ENCODE measurements at places on chromosomes 13 and 19.

- DNase-seq, result no peak
Measured at GRCh38 chr19:3012621-3013262, 16.3 kb downstream of the TLE2 start.

DNA sequence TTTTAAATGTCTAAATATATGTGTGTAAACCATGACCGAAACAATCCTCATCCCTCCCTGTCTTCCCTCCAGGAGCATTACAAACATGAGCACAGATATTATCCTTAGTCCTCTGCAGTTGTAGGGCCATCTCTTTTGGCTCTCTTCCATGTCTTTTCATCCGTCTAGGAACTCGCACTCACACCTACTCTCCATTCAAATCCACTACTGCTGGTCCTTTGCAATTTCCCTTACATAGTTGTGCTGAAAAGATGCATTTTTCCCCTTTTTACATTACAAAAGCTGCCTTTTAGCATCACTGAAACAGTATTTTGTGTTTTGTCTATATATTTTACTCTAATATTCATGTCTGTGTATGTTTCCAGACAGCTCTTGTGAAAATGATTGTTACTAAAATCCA, 237.8 kb downstream of the DACH1 start:
- no peak for DNase-seq

DNA sequence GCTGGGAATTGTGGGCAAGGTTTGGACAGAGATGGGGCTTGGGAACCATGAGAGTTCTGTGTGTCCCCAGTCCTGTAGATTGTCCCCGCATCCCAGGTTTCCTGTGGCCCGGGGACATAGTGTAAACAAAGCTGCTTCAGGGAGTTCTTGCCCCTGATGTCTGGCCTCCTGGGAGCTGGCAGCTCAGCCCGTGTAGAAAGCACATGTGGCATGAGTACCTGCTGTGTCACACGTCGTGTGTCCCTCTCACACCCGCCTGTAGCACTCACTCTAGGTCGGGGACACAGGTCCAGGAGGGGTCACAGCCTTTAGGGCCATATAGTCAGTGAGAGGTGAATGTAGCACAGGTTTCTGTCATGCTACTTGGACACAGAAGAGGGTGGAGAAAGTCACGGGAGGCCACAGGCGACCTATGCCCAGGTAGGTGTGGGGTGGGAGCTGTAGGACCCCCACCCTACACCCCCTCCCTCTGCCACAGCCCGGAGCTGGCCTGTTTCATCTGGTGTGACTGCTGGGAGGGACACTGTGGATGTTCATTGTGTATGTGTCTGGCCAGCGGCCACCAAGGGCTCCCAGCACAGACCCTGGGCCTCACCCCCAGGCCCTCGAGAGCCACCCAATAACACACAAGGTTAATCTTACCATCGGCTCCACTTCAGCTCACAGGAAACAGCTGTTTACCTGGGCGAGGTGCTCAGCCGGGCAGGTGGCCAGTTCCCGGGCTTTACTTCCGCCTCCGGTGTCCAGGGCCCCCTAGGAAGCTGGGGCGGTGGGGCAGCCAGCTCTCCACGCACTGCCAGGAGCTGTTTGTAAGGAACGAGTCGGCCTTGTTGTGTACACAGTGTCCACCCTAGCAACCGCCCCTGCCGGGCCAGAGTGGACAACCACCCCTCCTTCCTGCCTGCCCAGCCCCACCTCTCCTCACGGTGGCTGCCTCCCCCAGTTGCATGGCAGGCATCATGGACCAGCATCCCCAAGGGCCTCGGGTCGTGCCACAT, 49.7 kb downstream of the COMP start:
- DNase-seq, result no peak

GRCh38 chr13:40211586-40211968, 454.9 kb downstream of the FOXO1 start:
- no peak for DNase-seq

DNA sequence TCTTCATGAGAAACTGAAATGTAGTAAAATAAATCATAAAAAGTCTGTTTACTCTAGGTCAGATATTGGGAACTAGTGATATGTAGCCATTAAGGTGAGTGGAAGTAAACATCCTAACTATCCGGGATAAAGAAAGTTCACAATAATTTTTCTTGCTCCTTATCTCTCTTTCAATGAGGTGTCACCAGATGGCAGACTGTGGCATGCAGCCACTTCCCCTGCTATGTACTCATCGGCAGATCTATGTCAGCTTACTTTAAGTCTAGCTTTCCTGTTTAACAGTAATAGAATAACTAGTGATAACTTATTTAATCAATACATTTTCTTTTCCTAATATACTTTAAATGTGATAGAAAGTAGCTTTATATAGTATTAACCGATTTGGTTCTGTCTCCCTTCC, 181.9 kb downstream of the NDFIP2 start:
- no peak for DNase-seq

DNA sequence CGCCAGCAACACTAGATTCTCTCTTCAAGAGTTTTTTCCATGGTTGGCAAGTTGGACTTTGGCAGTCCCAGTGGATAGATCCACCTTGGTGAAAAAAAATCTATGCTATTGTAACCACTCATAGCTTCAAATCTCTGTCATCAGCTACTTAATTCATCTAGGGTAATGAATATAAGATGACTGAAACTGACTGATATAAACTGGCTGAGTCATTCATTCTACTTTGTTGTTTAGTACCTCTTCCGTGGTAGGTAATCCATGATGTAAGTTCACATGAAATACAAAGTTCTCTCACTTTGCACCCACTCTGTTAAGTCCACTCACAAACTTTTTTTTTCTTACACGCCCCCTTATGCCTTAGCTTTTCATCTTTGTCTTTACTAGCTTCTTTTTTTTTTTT, 1381.5 kb downstream of the SLITRK5 start:
- no peak for DNase-seq

DNA sequence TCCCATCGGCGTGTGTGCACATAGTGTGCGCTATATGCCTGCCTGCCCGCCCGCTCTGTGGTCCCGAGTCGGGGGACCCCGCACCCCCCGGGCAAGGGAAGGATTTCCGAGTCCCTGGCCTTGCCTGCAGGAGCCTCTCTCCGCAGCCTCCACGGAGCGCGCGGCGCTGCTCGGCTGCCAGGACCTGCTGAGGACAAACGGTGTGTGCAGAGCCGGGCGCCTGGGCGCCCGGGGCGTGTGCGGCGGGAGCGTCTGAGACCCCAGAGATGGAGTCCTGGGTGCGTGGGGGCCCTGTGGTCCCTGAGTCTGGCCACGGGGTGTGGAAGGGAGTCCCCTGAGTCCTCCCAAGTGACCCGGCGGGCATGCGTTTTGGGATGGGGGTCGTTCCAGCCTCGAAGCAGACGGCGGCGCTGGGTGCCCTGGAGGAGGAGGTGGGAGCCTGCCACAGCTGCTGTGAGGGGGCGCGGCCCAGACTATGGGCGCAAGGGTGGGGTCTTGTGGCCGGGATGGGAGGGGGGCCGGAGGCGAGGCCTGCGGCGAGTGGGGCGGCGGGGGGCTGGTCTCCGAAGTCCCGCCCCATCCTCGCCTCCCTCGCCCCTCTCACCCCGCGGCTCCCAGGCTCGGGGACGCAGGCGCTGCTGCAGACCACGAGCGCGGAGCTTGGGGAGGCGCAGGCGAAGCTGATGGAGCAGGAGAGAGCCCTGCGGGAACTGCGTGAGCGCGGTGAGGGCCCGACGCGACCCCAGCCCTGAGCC, 25.3 kb downstream of the CLEC4M start:
- DNase-seq, result no peak

GRCh38 chr13:106418556-106418955, 116.9 kb downstream of the EFNB2 start:
- DNase-seq, result no peak

DNA sequence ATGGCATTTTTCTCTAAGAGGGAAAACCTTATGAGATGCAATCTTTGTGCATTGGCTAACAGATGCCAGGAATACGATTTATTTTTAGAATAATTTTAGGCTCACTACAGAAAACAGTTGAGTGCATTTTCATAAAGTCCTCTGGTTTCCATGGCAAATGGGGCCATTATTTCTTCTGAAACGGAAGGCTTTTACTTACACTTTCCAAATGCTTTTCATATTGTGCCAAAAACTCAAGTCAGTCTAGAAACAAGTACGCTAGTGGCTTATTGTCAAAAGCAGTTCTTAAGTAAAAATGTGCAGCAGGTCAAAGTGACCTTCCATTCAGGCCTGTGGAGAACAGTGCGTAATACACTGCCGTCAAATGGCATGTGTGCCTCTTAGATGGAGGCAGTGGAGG, 628.7 kb downstream of the EFNB2 start:
- DNase-seq, result no peak

GRCh38 chr19:29118389-29118788, 94.6 kb downstream of the UQCRFS1 start:
- DNase-seq, result no peak

- no peak for DNase-seq
Measured at GRCh38 chr19:39197808-39198207, 1.0 kb downstream of the NCCRP1 start.

DNA sequence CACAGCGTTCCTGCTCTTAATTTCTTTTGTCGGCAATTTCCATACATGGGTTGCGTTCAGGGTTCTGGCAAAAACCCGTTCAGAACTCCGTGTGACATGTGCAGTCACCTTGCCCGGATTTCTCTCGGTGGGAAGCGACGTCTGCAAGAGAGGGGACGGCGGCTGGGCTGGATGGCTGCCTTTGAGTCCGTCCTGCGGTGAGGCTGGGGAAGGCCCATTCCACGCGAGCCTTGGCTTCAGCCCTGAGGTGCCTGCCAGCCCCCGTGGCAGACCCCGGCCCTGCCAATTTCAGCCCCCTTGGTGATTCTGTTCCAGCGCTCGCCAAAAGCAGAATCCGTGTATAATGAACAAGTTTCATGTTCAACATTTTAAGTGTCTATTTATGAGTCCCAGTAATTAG, 72.6 kb upstream of the TSHZ3 start:
- no peak for DNase-seq

DNA sequence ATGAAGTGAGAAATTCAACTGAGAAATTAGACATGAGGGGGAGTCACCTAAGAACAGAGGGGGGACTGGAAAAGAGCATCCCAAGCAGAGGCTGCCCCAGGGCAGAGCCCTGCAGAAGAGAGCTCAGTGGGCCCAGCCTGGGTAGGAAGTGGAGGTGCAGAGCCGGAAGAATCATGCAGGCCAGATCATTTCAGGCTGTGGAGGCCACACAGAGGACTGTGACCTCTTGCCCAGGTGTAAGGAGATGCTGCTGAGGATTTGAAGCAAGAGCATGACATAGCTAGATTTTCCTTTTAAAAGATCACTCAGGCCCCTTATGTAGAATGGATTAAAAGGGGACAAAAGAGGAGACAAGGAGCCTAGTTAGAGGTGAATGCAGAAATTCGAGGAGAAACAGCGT, 63.9 kb upstream of the SPATA13 start:
- no peak for DNase-seq

DNA sequence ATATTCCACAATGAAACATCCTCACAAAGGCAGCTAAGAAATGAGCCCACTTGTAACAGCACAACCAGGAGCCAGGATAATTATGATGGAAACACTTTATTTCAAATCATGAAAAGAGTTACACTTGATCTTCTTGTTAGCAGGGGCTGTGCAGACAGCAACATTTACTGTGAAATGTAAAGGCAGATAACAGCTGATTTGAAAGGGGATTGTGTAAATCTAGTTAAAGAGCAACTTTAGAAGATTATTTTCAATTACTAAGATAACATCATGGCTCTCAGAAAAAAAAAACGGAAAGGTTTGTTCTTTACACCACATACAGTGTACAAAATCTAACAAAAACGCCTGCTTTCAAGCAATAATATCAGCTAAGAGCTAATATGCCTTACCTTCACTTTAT, 22.4 kb downstream of the ENOX1 start:
- DNase-seq, result no peak

DNA sequence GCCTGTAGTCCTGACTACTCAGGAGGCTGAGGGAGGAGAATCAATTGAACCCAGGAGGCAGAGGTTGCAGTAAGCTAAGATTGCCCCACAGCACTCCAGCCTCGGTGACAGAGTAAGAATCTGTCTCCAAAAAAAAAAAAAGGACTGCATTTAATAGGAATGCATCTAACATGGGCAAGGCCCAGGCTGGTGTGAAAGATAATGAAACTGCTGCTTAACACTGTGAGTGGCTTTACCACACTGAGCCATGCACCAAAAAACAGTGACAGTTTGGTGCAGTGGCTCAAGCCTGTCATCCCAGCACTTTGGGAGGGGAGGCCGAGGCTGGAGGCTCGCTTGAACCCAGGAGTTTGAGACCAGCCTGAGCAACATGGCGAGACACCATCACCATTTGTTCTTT, 8.6 kb downstream of the GTF2F1 start:
- no peak for DNase-seq

DNA sequence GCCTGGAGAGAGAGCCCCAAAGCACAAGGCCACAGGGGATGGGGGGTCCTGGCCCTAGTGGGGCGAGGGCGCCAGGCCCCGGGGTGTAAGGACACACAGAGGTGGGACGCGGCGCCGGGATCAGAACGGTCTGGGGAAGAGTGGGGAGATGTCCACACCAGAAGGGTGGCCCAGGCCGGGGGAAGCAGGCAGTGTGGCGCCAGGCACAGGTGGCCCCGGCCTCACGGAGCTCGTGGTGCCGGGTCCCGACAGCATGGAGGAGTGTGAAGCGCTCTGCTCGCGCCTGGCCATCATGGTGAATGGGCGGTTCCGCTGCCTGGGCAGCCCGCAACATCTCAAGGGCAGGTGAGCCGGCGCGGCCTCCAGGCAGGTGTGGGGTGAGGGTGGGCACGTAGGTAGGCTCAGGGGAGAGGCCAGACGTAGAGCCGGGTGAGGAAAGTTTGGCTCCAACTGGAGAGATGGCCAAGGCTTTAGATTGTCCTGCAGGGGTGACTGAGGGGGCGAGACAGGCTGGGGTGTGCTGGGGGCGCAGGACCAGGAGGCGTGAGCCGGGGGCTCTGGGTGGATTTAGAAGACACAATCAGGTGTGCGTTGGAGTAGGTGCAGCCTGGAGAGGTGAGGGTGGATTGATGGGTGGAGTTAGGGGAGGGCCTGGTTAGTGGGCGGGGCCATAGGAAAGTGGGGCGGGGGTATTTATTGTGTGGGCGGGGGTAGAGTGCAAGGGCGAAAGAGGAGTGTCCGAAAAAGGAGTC, 2.9 kb upstream of the ARHGAP45 start:
- DNase-seq, result no peak

DNA sequence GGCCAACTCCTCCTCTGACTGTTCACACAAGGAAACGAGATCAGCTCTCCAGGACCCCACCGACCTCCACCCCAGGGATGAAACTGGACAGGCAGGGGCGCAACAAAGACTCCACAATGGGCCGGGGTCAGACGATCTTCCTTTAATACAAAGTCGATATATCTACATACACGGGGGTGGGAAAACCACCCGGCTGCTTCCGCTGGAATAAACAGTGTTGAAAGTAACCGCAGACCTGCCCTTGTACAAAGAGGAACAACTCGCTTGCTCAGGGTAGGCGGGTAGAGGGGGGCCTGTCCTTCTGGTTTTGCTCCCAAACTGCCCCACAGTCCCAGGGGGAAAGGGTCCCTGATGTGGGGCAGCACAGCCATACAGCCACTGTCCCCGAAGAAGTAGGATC, 135.2 kb downstream of the PTPRS start:
- no peak for DNase-seq

All from cardiac septum (tissue), 1 donor.